ENCODE measurements at places on chromosomes 12 and 14. TPM values are rescaled to one million over a fixed set of nuclear protein-coding genes. Genes with fewer than 3 reads are reported as not detected.

- H3K27ac ChIP-seq: no peak overlapping the region
- H3K4me1 ChIP-seq: peaks cover 41% of the 10 kb centered on the region
- H3K36me3 ChIP-seq: no peaks in the 10 kb centered on the region
- no peaks in the 10 kb centered on the region for H3K27me3 ChIP-seq
- peak; percentile 40 for DNase-seq
Observed at GRCh38 chr12:47397664-47398281, 308.1 kb downstream of the RPAP3 start.

DNA sequence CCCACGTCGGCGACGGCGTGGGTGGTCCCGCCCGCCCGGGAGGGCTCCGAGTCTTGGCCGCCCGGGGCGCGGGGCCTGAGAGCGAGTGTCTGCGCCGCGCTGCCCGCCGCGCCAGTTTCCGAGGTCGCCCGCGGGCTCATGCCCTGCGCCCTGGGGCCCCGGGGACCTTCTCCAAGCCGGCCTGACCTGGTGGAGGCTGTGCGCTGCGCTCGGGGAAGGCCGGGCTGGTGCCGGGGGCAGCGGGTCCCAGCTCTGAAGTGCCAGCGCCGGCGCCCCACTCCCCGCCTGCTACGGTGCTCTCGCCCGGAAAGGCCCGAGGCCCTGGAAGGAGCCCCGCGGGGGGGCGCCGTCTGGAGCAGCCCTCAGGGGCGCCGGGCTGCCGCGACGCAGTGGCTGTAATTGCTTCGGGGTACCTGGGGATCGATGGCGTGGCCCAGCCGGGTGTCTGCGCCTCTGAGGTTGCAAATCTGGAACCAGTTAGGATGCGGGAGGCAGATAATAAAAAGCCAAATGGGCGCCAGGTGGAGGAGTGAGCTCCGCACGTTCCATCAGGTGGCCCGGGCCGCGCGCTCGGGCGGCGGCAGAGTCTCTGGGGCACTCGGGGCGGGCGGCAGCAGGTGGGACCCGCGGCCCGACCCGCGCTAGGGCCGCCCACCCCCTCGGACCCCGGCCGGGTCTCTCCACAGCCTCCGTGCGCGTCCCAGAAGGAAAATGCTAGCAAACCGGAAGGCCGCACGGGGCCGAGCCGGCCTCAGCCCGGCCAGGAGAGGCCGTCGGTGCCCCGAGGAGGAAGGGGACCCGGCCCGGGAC, 102.3 kb upstream of the DIO3 start:
- no peak overlapping the region for H3K4me3 ChIP-seq
- peaks cover 7% of the 10 kb centered on the region for H3K27me3 ChIP-seq
- H3K4me1 ChIP-seq: no peaks in the 10 kb centered on the region
- H3K36me3 ChIP-seq: no peaks in the 10 kb centered on the region
- DNase-seq: no peak
- no peak overlapping the region for H3K27ac ChIP-seq

GRCh38 chr12:12726555-12727093, 9.5 kb downstream of the CDKN1B start:
- H3K36me3 ChIP-seq: peaks cover 6% of the 10 kb centered on the region
- peaks cover 15% of the 10 kb centered on the region for H3K4me1 ChIP-seq
- no peaks in the 10 kb centered on the region for H3K27me3 ChIP-seq
- no peak for DNase-seq
- peak overlapping the region; percentile 53 for H3K4me3 ChIP-seq

DNA sequence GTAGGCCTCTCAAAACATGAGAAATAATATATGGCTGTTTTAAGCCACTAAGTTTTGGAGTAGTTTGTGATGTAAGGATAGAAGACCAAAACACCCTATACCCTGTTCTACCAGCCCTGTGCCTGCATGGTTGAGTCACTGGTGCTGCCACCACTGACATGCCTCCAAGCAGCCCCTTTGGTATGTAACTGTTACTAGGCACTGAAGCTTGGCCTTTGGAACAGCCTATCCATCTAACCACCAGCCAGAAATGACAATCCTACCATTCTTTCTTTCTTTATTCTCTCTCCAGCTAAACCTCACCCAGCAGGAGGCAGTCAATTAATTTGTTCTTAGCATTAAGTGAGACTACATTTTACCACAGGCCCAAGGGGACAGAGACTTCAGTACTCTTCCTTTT, 240.3 kb downstream of the MSRB3 start:
- no peaks in the 10 kb centered on the region for H3K27me3 ChIP-seq
- H3K4me3 ChIP-seq: no peak overlapping the region
- no peak for DNase-seq
- H3K4me1 ChIP-seq: no peaks in the 10 kb centered on the region
- no peaks in the 10 kb centered on the region for H3K36me3 ChIP-seq

GRCh38 chr14:93049315-93049714, 66.4 kb downstream of the ITPK1 start:
- H3K36me3 ChIP-seq: no peaks in the 10 kb centered on the region
- DNase-seq: no peak
- H3K27me3 ChIP-seq: no peaks in the 10 kb centered on the region
- no peak overlapping the region for H3K27ac ChIP-seq
- H3K4me3 ChIP-seq: no peak overlapping the region

GRCh38 chr14:90355540-90356518, 24.1 kb upstream of the NRDE2 start:
- no peak for DNase-seq
- no peak overlapping the region for H3K27ac ChIP-seq
- no peak overlapping the region for H3K4me3 ChIP-seq
- H3K36me3 ChIP-seq: no peaks in the 10 kb centered on the region
- H3K4me1 ChIP-seq: no peaks in the 10 kb centered on the region

GRCh38 chr12:49365542-49365941, 1.7 kb upstream of the SPATS2 start:
- no peak overlapping the region for H3K27ac ChIP-seq
- H3K4me1 ChIP-seq: peaks cover 15% of the 10 kb centered on the region
- no peak overlapping the region for H3K4me3 ChIP-seq
- no peaks in the 10 kb centered on the region for H3K27me3 ChIP-seq
- DNase-seq: no peak

DNA sequence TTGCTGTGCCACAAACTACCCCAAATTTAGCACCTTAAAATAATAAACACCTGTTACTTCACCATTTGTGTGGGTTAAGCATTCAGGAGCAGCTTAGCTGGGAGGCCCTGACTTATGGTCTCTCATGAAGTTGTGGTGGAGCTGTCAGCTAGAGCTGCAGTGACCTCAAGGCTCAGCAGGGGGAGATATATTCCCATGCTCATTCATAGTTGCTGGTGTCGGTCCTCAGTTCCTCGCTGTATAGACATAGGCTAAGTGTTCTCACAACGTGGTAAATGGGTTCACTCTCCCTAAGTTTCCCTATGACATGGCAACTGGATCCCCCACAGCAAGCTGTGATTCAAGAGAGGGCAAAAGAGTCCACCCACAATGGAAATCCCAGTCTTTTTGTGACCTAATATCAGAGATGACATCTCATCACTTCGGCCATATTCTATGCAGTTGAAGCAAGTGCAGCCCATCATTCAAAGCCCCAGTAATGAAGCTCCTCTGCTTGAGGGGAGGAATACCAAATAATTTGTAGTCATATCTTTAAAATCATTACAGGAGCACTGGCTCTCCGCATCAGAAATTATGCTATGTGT, 41.1 kb downstream of the PRB3 start:
- H3K4me1 ChIP-seq: no peaks in the 10 kb centered on the region
- no peak overlapping the region for H3K4me3 ChIP-seq
- no peaks in the 10 kb centered on the region for H3K36me3 ChIP-seq

GRCh38 chr14:24147761-24148428, 597 bp downstream of the RNF31 start:
- peak overlapping the region; percentile 88 for H3K27ac ChIP-seq
- peak overlapping the region; percentile 98 for H3K4me3 ChIP-seq
- peaks cover 34% of the 10 kb centered on the region for H3K4me1 ChIP-seq
- no peak for DNase-seq

DNA sequence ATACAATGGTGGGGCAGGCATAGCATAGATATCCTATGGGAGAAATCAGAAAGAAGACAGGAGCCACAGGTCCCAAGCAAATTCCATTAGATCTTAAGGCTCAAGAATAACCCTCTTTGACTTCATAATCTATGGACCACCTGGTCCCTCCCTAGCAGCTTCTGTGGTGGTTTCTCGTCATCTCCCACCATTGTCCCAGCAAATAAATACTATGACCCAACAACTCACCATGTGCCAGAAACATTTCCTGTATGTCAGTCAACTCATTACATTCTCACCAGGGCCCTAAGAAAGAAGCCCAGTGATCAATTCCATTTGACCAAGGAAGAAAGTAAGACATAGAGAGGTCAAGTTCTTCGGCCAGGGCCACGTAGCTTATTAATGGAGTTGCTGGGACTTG, 646.2 kb downstream of the VRK1 start:
- no peak overlapping the region for H3K4me3 ChIP-seq
- H3K36me3 ChIP-seq: no peaks in the 10 kb centered on the region
- H3K27me3 ChIP-seq: no peaks in the 10 kb centered on the region
- no peak for DNase-seq

DNA sequence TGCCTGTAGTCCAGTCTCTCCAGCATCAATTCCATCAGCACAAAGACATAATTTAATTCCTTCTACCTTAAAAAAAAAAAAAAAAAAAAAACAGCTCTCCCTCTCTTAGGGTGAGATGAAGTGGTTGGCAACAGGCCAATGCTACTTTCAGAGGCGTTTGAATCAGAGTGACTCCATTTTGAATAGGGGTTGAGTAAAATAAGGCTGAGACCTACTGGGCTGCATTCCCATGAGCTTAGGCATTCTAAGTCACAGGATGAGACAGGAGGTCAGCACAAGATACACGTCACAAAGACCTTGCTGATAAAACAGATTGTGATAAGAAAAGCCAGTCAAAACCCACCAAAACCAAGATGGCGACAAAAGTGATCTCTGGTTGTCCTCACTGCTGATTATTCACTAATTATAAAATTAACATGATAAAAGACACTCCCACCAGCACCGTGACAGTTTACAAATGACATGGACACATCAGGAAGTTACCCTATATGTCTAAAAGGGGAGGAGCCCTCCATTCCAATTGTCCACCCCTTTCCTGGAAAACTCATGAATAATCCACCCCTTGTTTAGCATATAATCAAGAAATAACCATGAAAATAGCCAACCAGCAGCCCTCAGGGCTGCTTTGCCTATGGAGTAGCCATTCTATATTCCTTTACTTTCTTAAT, 6.9 kb upstream of the TCL1B start:
- H3K4me1 ChIP-seq: no peaks in the 10 kb centered on the region
- H3K27ac ChIP-seq: no peak overlapping the region
- H3K4me3 ChIP-seq: no peak overlapping the region
- H3K36me3 ChIP-seq: no peaks in the 10 kb centered on the region

DNA sequence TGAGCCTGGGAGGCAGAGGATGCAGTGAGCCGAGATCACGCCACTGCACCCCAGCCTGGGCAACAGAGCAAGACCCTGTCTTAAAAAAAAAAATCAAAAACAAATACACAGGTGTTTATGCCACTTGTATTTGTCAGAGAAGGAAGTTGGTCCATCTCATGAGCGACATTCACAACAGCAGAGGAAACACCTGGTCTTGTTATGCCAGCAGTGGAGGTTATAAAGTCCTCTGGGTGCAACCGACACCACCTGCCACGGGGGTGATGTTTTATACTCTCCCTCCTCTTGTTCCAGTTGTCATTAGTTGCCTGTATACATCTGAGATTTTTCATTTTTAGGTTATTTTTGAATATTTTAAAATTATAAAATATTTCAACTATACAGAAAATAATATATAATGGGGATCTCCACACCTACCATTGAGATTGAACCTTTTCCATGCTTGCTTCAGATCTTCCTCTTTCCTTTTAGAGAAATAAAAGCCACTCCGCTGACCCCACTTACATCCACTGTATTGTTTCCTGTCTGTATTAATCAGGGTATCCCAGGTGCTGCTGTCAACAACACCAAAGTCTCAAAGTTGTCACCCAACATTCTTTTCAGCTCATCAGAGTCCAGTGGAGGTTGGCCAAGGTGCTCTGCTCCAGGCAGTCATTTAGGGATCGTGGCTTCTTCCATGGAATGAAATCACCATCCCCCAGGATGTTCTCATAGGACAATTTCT, 65.1 kb downstream of the RNFT2 start:
- no peak for DNase-seq
- H3K4me1 ChIP-seq: no peaks in the 10 kb centered on the region
- no peaks in the 10 kb centered on the region for H3K27me3 ChIP-seq
- no peak overlapping the region for H3K27ac ChIP-seq

DNA sequence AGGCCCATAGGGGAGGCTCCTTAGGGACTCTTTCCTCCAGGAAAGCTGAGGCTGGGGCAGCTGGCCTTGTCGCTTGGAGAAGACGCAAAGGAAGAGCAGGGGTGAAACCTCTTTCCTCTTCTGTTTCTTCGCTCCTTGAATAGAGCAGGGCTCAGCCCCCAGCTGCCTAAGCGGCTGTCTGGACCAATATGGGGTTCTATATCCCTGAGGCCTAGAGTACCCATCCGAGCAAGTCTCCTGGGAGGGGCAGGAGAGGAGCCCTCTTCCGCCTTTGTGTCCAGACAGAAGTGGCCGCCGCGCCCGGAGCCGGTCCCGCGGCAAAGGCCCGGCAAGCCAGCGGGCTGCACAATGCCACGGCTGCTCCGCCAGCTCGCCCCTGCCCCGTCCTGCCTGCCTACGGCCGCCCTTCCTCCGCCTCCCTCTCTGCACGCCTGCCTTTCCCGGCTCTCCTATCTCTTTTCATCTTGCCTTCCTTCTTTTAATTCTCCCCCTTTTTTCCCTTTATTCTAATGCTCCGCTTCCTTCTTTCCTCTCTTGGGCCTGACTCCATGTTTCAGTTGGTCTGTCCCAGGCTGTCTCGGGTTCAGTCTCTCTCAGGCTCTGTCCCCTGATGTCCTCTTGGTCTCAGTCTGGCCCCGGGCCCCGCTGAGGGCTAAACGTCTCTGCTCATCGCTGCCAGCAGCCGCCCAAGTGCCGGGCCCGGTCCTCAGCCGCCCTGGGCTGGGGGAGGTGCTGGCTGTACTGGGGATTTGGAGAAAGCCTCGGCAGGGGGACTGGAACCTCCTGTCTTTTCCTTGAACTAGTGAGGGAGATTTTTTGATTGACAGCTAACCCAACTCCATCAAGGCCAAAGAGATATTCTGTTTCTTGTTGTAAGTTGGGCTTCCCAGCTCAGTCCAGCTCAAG, 2.5 kb upstream of the HOXC9 start:
- no peak overlapping the region for H3K4me3 ChIP-seq
- no peaks in the 10 kb centered on the region for H3K36me3 ChIP-seq
- no peak for DNase-seq
- H3K4me1 ChIP-seq: peaks cover 28% of the 10 kb centered on the region
- no peak overlapping the region for H3K27ac ChIP-seq

- H3K27ac ChIP-seq: no peak overlapping the region
- H3K4me1 ChIP-seq: peaks cover 34% of the 10 kb centered on the region
- no peaks in the 10 kb centered on the region for H3K27me3 ChIP-seq
- H3K36me3 ChIP-seq: no peaks in the 10 kb centered on the region
Observed at GRCh38 chr12:112124918-112125249, 476 bp upstream of the TRAFD1 start.

GRCh38 chr14:104957146-104958113, 20.7 kb downstream of the AHNAK2 start:
- H3K36me3 ChIP-seq: no peaks in the 10 kb centered on the region
- H3K27ac ChIP-seq: no peak overlapping the region
- H3K4me3 ChIP-seq: no peak overlapping the region
- no peaks in the 10 kb centered on the region for H3K27me3 ChIP-seq
- no peak for DNase-seq

GRCh38 chr12:3636328-3636727, 116.6 kb downstream of the CRACR2A start:
- peaks cover 65% of the 10 kb centered on the region for H3K36me3 ChIP-seq
- H3K27ac ChIP-seq: no peak overlapping the region
- DNase-seq: no peak
- no peaks in the 10 kb centered on the region for H3K27me3 ChIP-seq
- no peaks in the 10 kb centered on the region for H3K4me1 ChIP-seq
- H3K4me3 ChIP-seq: no peak overlapping the region

C12orf56 gene
- 0.10 TPM for total RNA-seq

TAS2R43 gene
- 1.1 TPM for total RNA-seq

SPRING1 gene
- 29.0 TPM for total RNA-seq

HSPA2 gene
- 2.5 TPM for total RNA-seq

AICDA gene
- total RNA-seq: not detected

LRRK2 gene
- 0.30 TPM for total RNA-seq

Measured in naive thymus-derived CD4-positive, alpha-beta T cell (primary cell).